ENCODE measurements at places on chromosomes 12 and 14.

DNA sequence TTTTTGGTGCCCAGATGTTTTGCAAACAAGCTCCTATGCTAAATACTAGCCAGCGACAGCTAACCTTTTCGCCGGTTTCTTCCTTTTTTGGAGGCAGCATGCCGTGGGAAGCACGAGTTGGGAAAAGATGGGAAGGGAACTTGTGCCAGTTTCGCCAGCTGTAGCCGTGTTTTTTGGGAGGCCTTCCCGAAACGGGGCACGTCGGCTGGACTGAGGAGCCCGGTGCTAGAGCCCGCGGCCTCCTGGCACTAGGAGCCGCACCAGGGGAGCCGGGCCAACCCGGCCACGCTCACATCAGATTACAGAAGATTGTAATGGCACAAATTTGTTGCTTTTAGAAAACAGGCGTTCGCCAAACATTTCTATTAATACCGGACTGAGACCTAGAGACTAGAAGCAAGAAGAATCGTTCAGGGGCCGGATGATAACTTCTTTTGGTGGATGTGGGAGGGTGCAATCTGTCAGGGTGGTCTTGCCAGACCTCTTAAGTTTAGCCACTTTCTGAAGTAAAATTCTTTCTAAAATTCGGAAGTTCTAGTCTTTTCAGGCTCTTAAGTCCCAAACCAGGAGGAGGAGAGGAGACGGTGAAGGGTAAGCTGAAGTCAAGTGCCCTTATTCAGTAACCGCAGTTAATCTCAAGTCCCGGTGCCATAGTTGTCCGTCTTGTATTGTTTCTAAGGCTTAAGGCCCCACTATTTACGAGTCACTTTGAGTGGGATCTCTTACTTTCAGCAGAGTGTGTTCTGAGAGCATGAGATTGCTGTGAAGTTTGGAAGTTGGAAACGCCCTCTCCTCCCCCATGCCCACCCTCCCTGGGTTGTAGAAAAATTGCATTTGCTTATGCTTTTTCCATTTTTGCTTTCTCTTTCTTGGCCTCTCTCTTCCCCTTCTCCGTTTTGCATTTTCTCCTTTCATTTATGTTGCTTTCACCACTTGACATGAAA is 1.3 kb downstream of the RASSF3 start:
- DNase-seq: peak; percentile 68

DNA sequence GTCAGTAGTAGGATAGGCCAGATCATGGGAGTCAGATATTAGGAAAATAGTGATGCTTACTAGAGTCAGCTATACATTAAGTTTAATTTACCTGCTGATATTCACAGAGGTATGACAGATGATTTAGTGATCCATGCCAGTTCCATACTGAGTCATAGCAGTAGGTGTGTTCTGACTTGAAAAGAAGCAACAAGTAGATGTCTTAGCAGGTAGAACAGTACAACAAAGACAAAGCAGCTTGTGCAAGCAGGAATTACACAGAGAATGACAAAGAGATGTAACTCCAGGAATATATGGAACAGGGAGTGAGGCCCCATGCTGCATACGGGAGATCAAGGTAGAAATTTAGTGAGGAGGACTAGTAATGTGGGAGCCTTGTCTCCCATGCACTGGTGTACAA is 556.9 kb downstream of the SLC16A7 start:
- no peak for DNase-seq

DNA sequence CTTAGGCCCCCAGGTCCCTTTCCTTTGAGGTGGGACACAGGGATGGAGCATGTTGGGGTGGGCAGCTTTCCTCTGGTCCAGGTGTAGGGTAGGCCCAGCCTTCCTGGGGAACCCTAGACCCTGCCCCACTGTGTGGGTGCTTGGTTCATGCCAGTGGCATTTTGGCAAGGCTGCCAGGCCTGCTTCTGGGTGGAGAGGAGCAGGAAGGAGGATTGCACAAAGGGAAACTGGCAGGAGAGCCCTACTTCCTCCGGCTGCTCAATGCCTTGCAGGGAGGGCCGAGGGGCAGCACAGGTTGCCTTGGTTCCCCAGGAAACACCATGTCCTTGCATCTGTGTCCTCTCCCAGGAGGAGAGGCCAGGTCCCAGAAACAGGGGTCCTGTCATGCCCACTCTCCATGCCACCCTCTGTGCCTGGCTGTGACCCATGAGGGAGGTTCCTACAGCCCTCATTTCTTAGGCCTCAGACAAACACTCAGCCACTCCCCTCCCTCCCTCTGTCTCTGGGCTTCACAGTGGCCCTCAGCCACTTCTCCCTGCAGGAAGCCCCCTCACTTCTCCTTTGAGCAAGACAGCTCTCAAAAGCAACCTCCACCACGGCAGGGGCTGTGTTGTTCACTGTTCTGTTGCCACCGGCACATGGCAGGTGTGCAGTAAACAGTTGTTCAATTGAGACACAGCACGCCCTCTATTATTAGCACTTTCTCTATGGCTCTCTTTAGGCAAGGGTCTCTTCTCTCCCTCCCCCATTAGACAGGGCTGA is 6.8 kb upstream of the KRT80 start:
- peak; percentile 56 for DNase-seq

GRCh38 chr12:53313996-53314395 is 7.4 kb downstream of the AAAS start:
- no peak for DNase-seq

GRCh38 chr12:128609861-128610260 is 213.9 kb downstream of the SLC15A4 start:
- DNase-seq: no peak

GRCh38 chr14:76676539-76676938 is 84.7 kb upstream of the VASH1 start:
- DNase-seq: no peak

DNA sequence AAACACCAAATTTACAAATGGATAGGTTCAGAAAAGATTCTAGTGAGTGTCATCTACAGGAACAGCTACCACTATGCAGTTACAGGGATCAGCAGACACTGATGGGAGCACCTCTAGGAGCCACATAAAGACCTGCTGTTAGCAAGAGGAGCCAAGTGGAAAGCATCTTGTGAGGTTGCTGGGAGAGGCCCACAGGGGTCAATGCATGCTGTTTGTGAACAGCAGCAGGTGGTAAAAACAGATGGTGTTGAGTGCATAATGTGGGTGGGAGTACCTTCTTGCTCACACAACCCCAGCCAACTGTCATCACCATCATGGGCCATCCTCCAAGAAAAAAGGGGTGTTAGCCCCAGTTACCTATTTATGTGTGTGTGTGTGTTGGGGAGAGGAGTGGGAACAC is 215.2 kb upstream of the SSTR1 start:
- no peak for DNase-seq

GRCh38 chr14:22996768-22997654 is 12.9 kb downstream of the C14orf93 start:
- no peak for DNase-seq

DNA sequence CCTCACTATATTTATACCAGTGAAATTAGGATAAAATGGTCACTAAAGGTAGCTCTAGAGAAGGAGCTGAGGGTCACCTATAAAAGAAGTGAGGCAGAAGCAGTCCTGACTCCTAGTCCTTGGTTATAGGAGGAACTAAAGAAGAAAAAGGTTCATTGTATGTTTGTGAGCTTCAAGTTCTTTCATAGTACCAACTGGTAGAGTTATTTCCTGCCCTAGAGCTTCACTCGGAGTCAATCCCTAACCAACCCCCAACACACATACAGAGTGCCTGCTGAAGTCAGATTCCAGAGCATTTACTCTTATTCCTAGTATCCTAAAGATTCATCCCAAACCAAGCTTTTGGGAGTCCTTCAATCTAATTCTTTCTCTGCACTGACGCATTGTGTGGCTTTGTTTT is 29.3 kb upstream of the FRMD6 start:
- no peak for DNase-seq

DNA sequence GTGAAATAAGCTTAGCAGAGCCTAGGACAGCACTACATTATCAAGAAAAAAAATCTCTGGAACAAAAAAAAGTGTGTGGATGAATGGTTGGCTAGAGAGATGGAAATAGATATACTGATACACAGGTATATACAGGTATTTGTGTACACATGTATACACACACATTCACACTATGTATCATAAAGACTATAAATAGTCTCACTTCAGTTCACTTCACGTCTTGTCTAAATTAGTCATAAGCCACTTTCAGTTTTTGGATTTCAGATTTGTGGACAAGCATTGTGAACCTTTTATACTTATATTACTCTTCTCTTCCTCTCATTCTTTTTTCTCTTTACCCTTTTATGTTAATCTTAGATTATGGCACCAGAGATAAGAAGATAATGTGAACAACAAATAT is 41.8 kb upstream of the SLC6A15 start:
- no peak for DNase-seq

DNA sequence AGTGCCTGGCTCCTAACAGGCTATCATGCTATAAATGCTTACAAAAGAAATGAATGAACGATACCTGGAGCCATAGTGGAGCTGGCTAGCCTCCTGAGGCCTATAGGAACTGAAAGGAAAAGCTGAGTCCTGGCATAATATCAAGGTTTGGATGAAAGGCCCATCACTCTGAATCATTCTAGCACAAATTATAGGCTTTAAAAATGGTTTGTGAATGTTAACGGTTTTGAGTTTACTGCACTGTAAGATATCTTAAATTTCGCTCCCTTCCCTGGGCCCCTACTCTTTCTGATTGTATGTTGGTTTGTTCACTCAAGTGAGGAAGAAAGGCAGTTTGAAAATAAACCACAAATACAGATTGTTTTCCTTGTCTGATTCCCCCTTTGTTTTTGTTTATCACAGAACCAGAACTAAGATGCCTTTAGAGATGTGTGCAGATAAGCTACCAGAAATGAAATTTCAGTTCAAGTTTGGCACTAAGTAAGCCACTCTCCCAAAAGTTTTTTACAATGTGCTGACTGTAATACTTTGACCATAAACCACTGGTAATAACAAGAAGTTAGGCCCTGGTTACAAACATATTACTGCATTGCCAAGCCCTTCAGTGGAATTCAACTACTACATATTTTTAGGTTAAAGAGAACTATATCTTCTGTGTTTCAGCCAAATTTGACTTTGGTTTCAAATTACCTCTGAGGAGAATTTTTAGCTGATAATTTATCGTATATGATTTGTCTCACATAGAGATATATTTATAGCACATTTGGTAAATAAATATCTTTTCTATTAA is 89.5 kb downstream of the ALX1 start:
- DNase-seq: no peak

DNA sequence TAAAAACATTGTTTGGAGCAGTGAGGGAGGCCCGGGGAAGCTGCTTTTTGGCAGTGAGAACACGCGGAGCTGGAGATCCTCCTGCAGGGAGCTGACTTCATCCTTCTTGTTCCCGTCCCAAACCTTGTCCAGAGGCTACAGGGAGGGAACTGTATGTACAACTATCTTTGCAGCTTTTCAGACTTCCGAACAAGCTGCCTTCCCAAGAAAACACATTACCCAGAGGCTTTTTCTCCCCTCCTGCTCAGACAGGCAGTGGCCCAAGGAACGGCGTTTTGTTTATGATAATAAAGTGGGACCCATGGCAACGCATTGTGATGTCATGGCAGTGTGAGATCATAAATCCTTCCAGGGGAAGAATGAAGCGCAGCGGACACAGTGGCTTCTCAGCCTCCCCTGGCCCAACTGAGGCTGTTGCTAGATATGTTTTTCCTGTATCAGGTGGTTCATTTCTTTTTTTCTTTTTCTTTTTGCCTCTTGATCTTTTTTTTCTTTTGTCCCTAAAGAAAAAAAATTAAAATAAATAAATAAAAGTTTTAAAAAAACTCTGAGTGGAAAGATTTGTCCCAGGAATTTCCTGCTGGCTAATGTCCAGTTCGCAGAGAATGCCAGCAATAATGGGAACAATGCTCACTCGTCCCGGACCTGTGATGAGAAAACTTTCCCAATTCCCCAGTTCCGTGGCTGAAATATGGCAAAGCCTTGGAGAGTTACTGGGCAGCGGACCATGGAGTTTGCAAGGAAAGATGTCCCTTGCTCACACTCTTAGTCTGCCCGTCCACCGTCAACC is 103.4 kb upstream of the MAP1LC3B2 start:
- DNase-seq: peak; percentile 74

DNA sequence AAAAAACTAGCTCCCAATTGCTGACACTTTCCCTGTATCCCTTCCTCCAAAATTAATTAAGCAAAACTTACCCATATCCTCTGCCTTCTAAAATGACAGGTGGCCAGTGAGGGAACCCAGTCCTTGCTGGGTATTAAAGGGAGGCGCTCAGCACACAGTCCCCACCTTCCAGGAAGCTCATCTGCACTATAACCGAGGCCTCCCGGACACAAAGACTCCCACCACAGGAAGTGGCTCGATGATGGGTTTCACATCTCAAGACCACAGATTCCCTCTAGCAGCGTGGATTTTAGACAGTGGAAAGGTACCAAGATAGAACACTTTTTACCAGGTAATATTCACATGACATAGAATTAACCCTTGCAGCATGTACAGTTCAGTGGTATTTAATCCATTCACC is 126.8 kb upstream of the NCOR2 start:
- DNase-seq: peak; percentile 19

GRCh38 chr12:116919706-116920485 is 9.1 kb downstream of the FBXW8 start:
- no peak for DNase-seq

- DNase-seq: no peak
Measured at GRCh38 chr12:48084066-48084465, 21.8 kb downstream of the SENP1 start.

- no peak for DNase-seq
Measured at GRCh38 chr12:106771425-106771824, 3.1 kb upstream of the RIC8B start.

DNA sequence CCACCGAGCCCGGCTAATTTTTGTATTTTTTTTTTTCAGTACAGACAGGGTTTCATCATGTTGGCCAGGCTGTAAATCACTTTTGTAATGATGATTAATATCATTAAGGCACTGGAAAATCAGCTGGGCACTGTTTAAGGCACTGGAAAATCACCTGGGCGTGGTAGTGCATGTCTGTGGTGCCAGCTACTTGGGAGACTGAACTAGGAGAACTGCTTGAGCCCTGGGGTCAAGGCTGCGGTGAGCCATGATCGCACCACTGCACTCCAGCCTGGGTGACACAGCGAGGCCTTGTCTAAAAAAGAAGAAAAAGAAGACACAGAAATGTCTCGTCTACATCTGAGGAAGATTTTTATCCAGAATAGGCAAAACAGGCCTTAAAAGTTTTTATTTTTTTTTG is 12.7 kb downstream of the SLC11A2 start:
- no peak for DNase-seq

DNA sequence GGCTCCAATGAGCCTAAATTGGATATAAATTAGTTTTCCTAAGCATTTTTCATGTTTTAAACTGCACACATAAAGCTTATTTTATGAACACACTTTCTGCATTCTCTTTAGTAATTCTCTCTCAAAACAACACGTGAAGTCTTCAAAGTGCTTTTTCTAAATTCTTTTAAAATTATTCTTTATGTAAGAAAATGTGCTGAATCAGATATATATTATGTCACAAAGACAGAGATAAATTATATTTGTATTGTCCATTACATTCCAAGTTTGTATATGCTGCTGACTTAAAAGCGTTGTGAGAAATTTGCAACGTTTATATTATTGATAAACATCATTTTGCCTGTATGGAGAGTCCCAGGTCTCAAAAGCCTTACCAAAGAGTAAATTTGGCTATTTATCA is 465.2 kb downstream of the BCAT1 start:
- DNase-seq: no peak

GRCh38 chr12:18139989-18140596 is 50.1 kb upstream of the RERGL start:
- no peak for DNase-seq
